Activated T-cell treated with anti-CD3 and anti-CD28 coated beads, Interleukin-2, amount 50 U/mL, for 48 hours (primary cell): ENCODE measurements at places on chromosomes 3 and 15.

GRCh38 chr15:61831505-61831921 lies 228.7 kb downstream of the VPS13C start:
- no peak for DNase-seq

DNA sequence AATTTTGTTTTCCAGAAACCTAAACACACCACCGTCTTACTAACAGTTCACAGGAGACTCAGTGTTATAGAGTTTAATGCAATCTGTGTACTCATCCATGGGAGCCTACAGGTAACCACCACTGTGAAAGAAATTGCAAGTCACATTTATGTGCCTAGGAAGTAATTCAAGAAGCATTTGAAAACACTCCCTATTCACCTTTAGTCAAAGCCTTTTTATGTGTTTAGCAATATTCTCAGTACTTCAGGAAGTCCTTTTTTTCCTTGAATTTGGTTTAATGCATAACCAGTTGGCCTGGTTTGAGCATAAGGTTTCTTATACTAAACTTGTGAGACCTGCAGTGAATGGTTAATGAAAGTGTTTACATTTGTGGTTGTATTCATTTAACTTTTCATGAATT lies 346.1 kb downstream of the CHST2 start:
- DNase-seq = no peak

GRCh38 chr15:83379579-83379959 lies 67.6 kb upstream of the SH3GL3 start:
- no peak for DNase-seq

DNA sequence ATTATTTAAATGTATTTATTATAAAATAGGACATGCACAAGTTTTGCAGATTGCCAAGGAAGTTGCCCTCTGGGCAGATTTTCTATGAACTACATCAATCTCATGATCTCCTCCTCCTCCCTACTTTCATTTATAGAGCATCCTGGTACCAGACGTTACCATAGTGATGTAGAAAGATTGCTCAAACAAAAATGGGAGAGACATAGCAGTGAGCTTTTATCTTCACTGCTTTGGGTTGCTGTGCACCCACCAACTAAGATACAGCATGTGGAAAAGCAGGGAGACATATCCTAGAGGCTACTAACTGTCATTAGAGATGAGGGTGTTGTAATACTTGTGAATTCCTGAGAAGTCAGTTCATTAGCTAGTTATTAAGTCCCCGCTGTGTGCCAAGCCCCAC lies 137.5 kb upstream of the BFSP2 start:
- no peak for DNase-seq

DNA sequence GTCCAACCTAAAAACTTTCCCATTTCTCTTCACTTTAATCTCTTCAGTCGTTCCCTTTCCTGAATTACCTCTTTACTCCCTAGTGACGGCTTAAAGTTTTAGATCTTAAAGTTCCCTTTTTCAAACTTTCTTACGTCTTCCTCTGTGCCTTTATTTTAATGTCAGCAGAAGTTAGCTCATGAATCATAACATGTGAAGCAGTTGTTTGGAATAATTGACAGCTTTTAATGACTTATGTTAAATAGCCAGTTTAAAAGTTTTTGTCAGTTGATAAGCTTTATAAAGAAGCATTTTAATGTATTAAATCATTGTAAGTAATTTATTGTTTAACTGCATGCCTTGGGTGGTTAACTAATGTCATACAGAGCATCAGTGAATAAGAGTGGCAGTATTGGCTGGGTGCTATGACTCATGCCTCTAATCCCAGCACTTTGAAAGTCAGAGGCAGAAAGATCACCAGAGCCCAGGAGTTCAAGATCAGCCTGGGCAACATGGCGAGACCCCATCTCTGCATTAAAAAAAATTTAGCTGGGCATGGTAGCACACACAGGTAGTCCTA lies 33.9 kb downstream of the PIK3CA start:
- no peak for DNase-seq

- DNase-seq = no peak
These were observed 87.3 kb downstream of the TFG start for GRCh38 chr3:100796556-100796955.

- DNase-seq = no peak
These were observed 265.5 kb downstream of the RORA start for GRCh38 chr15:60963557-60963956.

DNA sequence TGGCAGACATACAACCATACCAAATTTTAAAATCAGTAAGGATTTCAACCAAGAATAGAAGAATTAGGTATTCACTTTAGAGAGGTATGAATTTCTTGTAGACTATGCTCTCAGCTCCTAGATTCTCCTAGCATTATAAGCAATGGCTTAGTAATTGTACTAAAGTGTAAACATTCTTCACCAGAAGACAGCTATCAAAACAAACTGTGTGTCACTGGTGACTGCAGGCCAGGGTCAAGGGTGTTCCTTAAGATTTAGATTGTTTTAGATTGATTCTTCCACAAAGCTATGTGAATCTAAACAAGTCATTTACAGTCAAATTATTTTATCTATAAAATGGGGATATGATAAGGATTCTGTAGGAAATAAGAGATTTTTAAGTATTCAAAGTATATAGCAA lies 23.1 kb upstream of the GP5 start:
- no peak for DNase-seq

- DNase-seq = no peak
These were observed 81.3 kb upstream of the ZBED2 start for GRCh38 chr3:111676211-111677006.

DNA sequence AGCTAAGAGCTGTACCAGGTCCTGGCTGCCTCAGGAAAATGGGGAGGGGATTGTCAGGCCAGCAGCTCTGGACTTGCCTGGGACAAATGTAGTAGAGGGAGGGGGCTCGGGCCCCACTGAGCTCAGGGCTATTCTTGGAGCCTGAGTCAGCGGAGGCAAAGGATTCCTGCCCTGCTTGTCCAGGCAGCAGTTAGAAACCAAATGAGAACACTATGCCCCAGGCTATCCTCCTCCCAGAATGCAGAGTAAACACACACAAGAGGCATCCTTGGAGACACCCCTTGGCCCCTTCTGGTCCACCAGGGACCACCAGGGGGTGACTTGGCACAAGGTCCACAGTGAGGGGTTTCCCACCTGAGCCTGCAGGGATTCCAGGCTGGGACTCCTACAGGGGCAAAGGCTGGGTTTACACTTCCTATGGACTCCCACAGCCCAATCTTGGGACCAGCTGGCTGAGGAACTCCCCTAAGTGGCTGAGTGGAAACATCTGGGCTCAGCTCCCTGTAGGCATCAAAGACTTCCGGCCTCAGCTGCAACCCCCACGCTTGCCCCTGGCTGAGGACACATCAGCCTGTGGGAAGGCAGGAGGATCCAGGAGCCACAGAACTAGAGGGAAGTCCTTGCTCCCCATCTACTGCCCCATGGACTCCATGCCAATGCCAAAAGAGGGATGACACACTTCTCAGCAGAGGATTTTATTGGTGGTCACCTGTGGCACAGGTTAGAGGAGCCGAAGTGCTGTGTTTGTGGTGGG lies 3.4 kb upstream of the COL7A1 start:
- no peak for DNase-seq

GRCh38 chr3:108462899-108463298 lies 47.5 kb downstream of the MYH15 start:
- no peak for DNase-seq
